Caco-2 (cell line): ENCODE measurements at places on chromosomes 7 and 10.

GRCh38 chr7:115005251-115005650 lies 83.4 kb downstream of the MDFIC start:
- no peak for DNase-seq

DNA sequence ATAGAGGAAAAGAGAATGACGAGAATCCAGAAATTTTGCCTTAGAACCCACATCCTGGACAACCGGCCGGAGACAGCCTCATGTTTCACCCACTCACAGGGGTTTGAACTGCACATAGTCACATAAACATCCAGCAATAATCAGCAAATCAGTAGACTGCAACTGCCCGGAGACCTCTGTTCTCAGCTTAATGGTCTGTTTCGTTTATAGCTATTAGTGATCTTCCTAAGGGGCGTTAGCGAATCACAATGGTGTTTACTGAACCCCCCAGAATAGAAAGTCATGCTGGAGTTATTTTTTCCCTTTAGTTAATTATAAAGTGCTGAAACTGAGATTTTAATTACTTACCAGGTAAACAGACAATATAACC lies 98.4 kb downstream of the SFMBT2 start:
- no peak for DNase-seq

GRCh38 chr7:2409745-2410414 lies 6.5 kb downstream of the CHST12 start:
- DNase-seq: no peak

- DNase-seq: peak; percentile 91
Measured at GRCh38 chr10:24952707-24953645, 570 bp upstream of the PRTFDC1 start.

GRCh38 chr10:80110986-80111385 lies 21.5 kb upstream of the PLAC9 start:
- DNase-seq: peak; percentile 44

- no peak for DNase-seq
Measured at GRCh38 chr7:22378199-22378980, 21.4 kb upstream of the RAPGEF5 start.

GRCh38 chr10:43706166-43706565 lies 57.5 kb upstream of the ZNF32 start:
- peak; percentile 16 for DNase-seq

GRCh38 chr10:119120413-119120867 lies 16.5 kb downstream of the DENND10 start:
- no peak for DNase-seq
